ENCODE measurements at places on chromosomes 7 and 10.

DNA sequence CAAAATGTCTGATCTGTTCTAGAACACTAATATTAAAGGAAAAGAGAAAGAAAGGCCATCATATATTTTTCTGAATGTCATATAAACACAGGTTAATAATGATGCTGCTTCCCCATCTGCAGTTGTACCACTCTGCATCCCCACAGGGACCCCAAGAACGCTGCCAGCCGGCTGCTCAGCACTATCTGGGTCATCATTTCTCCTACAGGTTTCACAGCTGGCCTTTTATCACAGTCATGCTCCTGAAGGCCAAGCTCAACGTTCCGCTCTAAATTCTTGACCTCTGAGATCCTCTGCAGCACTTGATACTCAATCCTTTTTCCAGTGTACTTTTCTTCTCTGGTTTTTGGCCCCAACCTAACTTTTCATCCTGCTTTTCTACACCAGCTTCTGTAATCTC is 4.8 kb downstream of the IDI1 start:
- no peak for DNase-seq

- DNase-seq = no peak
Observed at GRCh38 chr7:51455086-51455485, 138.5 kb upstream of the COBL start.

- peak; percentile 17 for DNase-seq
Observed at GRCh38 chr10:84214612-84215235, 10.6 kb downstream of the LRIT2 start.

- no peak for DNase-seq
Observed at GRCh38 chr7:17725821-17726220, 214.5 kb downstream of the SNX13 start.

GRCh38 chr7:53101026-53101425 is 65.6 kb downstream of the POM121L12 start:
- no peak for DNase-seq

DNA sequence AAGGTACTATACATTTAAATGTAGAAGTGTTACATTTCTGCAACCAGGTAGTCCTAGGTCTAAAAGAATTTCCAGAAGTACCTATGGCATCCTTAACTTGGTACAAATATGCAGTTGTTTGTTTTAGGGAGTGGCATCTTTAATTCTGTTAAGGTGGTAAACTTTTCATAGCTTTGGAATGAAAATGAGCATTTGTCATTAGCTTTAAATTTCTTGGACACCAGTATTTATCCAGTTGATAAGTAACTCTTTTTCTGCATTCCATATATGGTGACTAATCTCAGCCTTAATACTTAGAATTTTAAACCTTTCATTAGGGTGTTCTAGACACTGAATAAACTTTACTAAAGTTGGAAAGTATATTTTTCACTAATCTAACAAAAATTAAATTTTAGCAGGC is 10.8 kb downstream of the SLF2 start:
- no peak for DNase-seq

- DNase-seq = no peak
Observed at GRCh38 chr7:149009527-149009926, 18.8 kb downstream of the PDIA4 start.

DNA sequence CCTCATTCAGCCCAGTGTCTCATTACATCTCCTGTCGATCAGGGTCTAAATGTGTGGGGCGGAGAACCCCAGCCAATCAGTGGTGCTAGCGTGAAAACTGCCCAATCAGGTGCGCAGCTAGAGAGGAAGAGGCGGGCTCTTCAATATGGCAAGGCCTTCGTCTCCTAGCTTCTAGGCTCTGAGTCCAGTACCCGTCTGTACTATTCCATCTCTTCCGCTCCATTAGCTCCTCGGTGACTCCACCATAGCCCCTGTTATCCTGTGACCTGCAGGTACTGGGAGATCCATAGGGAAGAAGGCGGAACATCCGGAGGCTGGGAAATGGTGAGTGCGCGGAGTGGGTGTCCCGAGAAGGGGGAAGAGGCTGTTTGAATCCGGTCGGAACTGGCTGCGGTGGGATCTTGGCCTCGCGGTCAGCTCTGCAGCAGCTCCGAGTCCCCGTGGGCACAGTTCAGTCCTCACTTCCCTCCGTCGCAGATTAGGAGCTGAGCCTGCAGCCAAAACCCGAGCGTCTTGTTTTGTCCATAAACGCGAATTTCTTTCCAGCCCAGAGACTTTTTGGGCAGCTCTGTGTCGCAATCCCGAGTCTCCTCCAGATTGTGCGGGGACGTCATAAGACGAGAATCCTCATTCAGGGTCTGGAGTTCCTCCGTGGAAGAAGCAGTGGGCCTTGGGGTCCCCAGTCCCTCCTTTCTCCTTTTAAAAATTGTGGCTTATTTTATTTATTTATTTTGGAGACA is at the start of gene ZNF727:
Gene ZNF727, plus strand, starts transcription at position 134 of the 740 bp plus-strand sequence. Its CDS starts 188 bp downstream, at position 322.
- no peak for DNase-seq

DNA sequence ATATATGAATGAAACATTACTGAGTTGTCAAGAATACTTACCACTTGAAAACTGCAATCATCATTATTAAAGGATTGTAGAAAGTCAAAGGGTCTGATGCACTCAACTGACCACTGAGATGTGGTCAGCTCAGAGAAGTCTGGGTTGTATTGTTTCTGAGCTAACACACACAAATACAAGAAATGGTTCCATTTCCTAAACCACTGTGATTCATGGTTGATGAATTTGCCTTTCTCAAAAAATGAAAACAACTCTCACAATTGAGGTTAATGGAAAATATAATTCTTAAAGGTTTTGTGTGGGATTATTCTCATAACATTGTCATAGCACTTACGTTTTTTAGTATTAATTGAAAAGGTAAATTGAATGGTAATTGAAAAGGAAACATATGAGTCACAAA is 45.6 kb upstream of the TAS2R16 start:
- no peak for DNase-seq
